ENCODE measurements at places on chromosomes 6 and 20. TPM values are rescaled to one million over a fixed set of nuclear protein-coding genes. Genes with fewer than 3 reads are reported as not detected.

- DNase-seq, result no peak
Measured at GRCh38 chr20:63090052-63090451, 83.3 kb upstream of the BHLHE23 start.

GRCh38 chr6:45702849-45703739 lies 312.6 kb downstream of the CLIC5 start:
- no peak for DNase-seq

BEND3 gene
- polyA plus RNA-seq, result 11.8 TPM

MDFI gene
- polyA plus RNA-seq, result 67.5 TPM

- no peak for DNase-seq
Measured at GRCh38 chr6:57302477-57302876, 15.0 kb upstream of the PRIM2 start.

GRCh38 chr6:29230666-29231065 lies 60.0 kb downstream of the OR2J2 start:
- no peak for DNase-seq

MMP24 gene
- polyA plus RNA-seq, result 1.9 TPM

AKAP12 gene
- 181 TPM for polyA plus RNA-seq

DNA sequence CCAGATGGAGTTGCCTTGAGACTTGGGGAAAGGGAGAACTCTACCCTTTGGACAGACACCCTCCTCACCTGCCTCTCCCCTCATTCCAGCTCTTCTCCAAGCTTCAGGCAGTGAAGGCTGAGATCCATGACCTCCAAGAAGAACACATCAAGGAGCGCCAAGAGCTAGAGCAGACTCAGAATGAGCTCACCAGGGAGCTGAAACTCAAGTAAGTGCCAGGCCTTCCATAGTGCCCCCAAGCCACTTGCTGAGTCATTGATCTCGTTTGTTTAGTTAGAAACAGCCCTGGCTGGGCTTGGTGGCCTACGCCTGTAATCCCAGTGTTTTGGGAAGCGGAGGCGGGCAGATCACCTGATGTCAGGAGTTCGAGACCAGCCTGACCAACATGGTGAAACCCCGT lies 39.2 kb downstream of the KIF3B start:
- DNase-seq, result no peak

DNA sequence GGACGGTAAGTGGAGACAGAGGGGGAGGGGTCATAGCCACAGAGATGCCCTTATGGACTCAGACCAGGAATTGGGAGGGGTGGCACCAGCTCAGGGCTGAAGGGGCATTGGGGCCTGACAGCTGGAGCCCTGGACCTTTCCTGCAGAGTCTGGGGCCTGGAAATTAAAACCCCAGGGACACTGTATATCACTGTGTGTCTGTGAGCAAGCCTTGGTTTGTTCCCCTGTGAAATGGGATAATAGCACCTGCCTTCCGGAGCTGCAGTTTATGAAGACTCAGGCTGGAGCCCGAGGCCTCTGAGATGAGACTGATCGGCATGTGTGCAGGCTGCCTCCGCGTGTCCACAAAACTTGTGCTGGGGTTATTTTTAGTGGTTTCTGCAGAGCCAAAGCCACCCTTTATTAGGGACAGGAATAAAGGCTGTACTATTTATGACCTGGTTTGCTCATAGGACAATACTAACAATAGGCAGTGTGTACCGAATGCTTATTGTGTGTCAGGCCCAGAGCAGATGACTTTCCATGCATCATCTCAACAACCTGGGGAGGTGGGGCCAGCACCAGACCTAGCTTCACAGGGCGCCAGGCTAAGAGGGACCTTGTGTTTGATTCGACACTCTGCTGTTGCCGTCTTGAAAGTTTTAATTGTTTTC lies 22.6 kb downstream of the MYH7B start:
- no peak for DNase-seq

GSS gene
- 58.0 TPM for polyA plus RNA-seq

STX7 gene
- polyA plus RNA-seq, result 103 TPM

PM20D2 gene
- 33.6 TPM for polyA plus RNA-seq

DNA sequence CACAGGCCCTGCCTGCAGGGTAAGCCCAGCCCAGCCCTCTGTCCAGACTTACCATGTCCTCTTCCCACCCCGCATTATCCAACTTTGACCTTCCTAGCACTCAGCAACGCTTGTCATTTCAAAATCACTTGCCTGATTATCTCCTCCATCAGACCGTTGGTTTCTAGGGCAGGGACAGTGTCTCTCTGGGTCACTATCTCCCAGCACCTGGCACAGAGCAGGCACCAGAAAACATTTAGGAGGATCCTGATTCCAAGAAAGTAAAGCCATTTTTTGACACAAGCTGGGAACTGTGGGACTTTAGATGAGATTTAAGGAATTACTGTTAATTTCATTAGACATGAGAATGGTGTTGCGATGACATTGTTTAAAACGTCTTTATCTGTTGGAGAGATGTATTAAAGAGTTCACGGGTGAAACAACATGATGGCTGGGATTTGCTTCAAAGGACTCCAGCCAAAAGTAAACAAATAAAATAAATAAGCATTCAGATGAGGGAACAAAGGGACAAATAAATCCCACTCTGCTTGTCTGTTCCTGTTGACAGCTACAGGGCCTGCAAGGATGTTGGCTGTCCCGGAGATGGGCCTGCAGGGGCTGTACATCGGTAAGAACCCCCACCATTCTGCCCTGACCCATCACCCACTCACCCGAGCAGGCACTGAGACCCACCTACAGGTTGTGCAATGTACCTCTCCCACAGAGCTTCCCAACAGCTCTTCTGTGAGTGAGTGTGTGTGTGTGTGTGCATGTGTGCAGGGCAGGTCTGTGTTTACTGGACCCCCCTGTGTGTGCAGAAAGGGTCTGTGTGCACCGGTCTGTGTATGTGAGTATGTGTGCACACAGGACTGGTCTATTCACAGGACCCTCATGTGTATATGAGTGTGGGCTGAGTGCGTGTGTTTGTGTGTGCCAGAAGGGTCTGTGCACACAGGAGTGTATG lies 5.9 kb downstream of the HSPA12B start:
- DNase-seq, result no peak

DNA sequence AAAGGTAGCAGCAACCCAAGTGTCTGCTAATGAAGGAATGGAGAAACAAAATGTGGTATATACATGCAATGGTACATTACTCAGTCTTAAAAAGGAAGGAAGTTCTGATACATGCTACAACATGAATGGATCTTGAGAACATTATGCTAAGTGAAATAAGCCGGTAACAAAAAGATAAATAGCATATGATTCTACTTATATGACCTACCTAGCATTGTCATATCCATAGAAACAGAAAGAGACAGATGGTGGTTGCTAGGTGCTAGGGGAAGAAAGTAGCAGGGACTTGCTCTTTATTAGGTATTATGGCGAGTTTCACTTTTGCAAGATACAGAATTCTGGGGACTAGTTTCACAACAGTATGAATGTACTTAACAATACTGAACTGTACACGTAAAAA lies 46.6 kb downstream of the UBR2 start:
- no peak for DNase-seq

GRCh38 chr6:149354009-149354408 lies 36.5 kb downstream of the TAB2 start:
- no peak for DNase-seq

DNA sequence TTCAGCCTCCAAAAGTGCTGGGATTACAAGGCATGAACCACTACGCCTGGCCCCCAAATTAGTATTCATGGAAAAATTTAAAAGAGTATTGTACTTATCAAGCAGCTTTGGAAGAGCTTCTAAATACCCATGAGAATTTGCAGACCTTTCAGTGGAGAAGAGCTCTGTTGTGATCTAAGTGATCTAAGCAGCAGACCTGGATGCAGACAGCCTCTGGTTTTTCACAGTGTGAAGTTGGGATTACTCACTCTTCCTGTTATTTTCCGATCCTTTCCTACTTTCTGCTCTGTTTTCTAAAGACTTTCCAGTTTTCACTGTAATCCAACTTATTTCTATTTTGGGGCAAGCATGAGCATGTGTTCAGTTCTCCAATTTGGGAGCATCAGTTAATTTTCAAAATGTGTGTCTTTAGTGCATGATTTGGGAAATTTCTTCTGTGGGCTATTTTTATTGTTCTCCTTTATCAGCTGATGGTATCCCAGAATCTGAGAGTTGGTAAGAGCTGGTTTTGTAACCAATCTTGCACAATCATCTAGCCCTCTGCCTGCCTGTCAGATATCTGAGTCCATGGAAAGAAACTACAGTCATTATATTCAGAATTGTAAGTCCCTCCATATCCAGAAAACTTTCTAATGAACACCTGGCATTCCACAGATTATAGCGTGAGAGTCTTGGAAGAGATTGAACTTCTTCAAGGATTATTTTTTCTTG lies 207.7 kb upstream of the DTNBP1 start:
- DNase-seq, result no peak

DNA sequence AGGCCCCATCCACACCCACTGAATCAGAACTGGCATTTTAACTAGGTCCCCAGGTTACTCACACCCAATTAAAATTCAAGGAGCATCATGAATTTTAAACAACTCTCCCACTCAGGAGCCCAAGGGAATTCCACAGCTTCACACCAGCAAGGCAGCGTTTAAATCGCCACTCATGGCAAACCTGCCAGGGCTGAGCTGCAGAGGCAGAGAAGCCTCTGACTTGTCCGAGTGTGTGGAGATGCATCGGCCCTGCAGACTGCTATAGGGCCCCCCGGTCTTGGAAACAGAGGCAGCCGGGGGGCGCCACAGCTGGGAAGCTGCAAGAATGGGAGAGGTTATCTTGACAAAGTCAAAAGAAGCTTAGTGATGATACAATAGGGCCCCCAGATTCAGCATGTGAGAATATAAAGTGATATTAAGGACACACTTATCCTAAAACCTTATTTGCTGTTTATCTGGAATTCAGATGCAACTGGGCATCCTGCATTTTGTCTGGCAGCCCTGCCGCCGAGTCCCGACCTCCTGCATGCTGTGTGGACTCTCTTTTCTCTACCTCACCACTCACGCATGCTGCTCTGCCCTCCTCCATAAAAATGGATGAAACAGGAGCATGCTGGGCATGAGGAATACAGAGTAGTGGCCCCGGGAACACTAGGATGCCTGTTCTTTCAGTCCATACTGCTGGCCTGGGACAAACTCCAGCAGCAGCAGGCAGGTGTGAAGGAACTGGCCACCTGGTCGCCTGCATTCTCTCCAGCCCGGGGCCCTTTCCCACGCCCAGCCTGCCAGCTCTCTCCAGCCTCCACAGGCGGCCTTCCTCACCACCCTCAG lies 126.1 kb downstream of the PXDC1 start:
- no peak for DNase-seq

- DNase-seq, result peak; percentile 20
Measured at GRCh38 chr6:47247227-47247797, 62.4 kb downstream of the TNFRSF21 start.

GRCh38 chr6:51660767-51661166 lies 426.6 kb downstream of the PKHD1 start:
- no peak for DNase-seq

GRCh38 chr6:50905297-50905696 lies 86.6 kb downstream of the TFAP2B start:
- DNase-seq, result no peak

DNA sequence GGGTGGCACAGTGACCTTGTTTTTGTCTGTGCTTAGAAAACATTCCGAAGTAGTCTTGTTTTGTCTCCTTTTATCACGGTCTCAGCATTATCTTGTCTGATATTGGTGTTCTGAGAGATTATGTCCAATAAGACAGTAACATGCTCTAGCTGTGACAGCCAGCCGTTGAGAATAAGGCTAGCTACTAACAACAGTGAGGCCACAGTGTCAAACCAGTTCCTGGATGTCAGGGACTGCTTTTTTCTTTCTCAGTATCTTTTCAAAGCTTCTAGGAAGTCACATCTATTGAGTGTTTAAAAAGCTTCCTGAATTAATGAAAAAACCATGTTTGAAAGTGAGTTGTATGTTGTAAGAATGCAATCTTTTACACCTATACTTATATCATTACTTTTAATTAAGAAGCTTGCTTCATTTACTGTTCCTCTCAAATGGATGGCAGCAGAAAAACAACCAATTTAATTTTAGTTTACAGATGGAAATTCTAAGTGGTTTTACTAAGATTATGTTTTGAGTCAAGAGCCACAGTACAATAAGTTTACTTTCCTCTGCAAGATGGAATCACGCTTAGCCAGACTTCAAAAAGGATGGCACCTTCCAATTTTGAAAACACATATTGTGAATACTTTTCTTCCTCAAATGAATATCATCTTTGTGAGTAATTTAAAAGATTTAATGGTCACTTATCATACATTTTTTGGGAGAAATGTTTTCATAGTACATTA lies 53.1 kb downstream of the MAP3K7 start:
- no peak for DNase-seq

GRCh38 chr6:48048451-48049146 lies 62.4 kb downstream of the PTCHD4 start:
- no peak for DNase-seq

SLC17A3 gene
- 0.95 TPM for polyA plus RNA-seq

- peak; percentile 5 for DNase-seq
Measured at GRCh38 chr6:106192824-106193223, 106.7 kb downstream of the PRDM1 start.

DNA sequence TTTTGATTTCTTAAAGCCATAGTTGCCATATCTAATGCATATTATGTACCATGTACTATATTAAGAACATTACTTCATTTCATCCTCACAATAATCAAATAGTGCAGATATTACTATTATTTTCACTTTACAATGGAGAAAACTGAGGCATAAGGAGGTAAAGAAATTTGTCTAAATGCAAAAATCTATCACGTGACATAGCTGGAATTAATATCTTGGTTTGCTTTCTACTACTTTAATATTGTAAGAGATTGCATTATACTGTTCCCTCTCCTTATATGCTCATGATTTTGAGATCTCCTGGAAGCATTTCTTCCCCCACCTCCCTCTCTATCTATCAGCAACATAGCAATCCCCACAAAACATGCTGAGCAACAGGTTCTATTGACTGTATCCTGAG lies 330.8 kb upstream of the SPTLC3 start:
- no peak for DNase-seq

HEY2 gene
- polyA plus RNA-seq, result 7.2 TPM

CDSN gene
- polyA plus RNA-seq, result 0.06 TPM

DNA sequence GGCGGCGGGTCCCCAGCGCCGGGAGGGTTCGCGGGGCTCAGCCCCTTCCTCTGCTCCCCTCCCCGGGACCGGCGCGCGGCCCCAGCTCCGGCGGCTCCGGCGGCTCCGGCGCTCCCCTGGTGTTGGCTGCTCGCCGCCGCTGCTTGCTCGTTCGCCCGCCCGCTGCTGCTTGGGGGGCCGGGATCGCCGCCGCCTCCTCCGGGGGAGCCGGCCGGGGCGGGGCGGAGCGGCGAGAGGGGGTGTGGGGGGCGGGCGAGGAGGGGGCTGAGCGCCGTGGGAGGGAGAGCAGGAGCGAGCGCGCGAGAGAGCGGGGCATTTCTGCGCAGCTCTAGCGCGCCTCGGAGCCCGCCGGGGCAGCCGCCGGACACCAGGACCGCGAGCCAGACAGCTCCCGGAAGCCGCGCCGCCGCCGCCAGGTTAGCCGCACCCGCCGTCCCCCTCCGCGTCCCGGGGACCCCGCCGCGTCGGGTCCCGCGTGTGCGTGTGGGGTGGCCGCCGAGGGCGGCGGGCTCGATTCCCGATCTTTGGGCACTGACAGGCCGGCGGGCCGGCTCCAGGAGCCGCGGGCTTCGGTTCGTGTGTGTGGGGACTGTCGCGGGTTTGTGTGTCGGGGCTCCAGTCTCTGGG lies 62.0 kb upstream of the EPB41L1 start:
- DNase-seq, result no peak

GRCh38 chr6:135066806-135067205 lies 12.2 kb upstream of the HBS1L start:
- DNase-seq, result no peak

ZNF335 gene
- polyA plus RNA-seq, result 15.6 TPM

CPXM1 gene
- polyA plus RNA-seq, result 200 TPM

GRCh38 chr6:1131285-1132079 lies 180.4 kb upstream of the FOXQ1 start:
- DNase-seq, result peak; percentile 54

GRCh38 chr6:13079096-13079723 lies 249.1 kb downstream of the TBC1D7 start:
- DNase-seq, result no peak

TPX2 gene
- 49.4 TPM for polyA plus RNA-seq
